ENCODE measurements at places on chromosomes 7 and 10.

DNA sequence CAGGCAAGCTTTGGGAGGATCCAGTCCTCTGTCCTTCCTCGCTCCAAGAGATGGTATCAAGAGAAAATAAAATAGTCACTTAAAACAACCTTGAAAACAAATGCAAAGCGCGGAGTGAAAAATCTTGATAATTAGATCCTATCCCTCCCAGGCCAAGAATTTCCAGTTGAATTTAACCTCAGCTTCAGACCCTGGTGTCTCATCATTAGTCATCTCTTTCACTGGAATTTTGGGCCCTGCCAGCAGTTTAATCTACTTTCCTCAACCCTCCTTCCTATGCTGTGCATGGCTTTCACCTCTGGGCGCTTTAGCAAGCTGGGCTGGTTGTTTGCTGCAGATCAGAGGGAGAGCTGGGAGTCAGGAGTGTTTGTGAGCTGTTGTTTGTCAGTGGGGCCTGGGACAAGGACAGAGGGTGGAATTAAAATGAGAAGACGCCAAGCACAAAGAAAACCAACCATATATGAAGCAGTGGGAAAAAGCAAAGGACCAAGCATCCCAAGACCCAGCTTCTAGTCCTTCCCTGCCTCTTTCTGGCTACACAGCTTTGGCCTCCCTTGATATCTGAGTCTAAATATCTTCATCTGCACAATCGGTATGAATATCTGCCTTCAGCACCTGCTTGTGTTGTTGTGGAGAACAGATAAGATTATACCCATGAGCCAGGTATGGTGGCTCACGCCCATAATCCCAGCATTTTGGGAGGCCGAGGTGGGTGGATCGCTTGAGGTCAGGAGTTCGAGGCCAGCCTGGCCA lies 13.5 kb downstream of the MYOF start:
- DNase-seq = peak; percentile 75

DNA sequence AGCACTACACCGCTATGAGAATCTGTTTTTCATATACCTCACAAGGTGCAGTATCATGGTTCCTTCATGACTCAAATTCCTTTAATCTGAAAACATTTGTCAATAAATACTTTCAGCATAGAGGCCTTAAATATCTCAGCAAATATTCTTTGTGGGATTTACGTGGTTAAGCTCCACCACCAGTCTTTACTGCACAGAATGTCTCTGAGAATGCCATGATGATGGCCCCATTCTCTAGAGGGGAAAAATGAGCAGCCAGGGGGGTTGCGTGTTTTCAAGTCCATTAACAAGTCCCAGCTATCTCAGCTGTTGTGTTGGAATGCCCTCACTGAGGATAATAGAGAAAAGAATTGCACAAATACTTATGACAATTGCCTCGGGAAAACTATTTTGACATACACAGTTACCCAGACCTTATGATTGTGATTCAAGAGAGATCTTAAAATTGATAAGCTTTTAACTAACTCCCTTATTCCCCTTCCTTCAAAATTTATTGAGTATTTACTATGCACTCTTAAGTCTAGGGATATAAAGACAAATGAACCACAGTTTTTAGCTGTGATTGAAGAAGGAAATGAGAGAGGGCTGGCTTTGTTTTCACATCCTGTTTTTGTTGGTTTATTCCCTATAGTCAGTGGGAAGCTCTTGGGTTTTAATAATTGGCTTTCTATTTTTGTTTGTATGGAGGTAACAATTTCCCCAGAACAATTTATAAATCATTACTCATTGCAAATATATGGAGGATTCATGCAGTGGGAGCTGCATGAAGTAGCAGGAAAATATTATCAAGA lies 176.5 kb upstream of the VWC2 start:
- DNase-seq = no peak

DNA sequence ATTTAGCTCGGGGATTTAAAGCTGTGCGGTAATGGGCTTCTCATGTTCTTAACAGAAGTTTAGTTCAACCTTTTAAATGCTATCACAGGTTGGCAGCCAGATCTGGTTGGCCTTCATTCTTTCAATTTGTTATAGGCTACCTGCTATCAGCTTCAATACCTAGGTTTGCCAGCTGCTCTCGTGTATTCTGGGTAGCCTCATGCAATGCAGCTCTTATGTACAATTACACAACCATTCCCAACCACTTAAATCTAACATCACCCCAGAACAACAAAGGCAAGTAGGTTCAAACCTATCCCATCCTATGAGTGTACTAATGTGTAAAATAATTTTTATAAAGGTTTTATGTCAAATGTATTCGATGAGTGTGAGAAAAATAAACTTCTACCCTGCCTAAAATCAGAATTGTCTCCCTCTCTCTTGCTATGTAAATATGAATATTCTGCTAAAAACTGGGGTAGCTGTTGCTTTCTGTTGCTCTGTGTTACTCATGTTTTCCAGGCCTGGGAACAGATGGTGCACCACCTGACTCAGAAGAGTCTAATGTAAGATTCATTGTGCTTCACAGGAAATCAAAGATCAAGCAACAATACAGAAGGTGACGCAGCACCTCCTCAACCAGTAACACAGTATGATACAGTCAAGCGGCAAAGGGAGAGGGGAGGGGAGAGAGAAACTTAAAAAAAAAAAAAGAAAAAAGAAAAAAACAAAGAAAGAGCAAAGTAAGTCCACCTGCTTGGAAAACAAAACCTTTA lies 188.6 kb downstream of the ETV1 start:
- peak; percentile 59 for DNase-seq

GRCh38 chr10:43190775-43191174 lies 52.5 kb downstream of the CSGALNACT2 start:
- DNase-seq = no peak
